ENCODE measurements at places on chromosomes 13 and 19.

- no peak for DNase-seq
Observed at GRCh38 chr19:6527893-6528543, 2.8 kb upstream of the TNFSF9 start.

DNA sequence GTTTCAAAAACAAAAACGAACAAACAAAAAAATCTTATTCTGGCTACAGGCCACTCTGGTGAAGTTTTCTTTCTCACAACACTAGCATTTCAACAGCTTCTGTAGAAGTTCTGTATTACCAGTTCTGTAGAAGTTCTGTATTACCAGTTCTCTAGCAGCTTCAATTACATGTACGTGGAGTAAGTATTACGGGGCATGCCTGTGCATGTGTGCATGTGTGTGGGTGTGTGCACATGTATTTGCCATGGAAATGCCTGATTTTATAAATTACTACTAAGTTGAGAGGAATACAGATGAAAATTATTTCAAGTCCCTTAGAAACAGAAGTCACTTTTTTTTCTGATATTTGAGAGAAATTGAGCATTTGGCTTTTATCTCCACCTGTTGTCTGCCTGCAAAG, 414.2 kb downstream of the FOXO1 start:
- DNase-seq: no peak

DNA sequence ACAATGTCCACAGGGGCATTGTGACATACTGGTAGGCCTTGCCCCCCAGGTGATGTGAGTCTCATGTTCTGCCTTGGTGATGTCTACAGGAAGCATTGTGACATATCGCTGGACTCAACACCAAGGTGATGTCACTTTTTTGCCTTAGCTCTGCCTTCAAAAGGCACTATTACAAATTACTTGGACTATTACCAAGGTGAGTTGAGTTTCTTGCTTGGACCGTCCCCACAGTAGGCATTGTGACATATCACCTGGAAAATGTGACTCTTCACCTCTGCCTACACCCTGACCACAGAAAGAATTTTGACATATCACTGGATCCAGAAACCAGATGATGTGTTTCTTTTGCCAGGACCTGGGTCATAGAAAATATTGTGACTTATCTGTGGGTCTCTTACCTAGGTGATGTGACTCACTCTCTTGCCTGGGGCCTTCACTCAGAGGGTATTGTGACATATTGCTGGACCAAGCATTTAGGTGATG, 60.6 kb upstream of the ZNF724 start:
- no peak for DNase-seq

DNA sequence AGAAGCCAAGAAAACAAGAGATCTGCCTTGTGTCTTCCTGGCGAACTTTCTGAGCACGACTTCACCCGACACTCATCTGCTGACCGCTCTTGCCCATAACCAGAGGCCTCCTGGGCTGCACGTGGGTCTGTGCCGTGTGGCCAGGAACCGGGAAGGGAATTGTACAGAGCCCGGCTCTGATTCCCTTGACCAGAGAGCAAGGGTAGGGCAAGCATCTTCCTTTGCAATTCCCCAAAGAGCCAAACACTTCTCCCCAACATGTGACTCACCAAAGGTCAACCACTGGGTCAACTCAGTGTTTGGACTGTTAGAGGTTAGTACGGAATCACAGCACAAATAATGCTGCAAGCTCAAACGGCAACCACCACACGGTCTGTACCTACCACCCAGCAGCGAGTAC, 48.9 kb downstream of the KLF2 start:
- peak; percentile 94 for DNase-seq

DNA sequence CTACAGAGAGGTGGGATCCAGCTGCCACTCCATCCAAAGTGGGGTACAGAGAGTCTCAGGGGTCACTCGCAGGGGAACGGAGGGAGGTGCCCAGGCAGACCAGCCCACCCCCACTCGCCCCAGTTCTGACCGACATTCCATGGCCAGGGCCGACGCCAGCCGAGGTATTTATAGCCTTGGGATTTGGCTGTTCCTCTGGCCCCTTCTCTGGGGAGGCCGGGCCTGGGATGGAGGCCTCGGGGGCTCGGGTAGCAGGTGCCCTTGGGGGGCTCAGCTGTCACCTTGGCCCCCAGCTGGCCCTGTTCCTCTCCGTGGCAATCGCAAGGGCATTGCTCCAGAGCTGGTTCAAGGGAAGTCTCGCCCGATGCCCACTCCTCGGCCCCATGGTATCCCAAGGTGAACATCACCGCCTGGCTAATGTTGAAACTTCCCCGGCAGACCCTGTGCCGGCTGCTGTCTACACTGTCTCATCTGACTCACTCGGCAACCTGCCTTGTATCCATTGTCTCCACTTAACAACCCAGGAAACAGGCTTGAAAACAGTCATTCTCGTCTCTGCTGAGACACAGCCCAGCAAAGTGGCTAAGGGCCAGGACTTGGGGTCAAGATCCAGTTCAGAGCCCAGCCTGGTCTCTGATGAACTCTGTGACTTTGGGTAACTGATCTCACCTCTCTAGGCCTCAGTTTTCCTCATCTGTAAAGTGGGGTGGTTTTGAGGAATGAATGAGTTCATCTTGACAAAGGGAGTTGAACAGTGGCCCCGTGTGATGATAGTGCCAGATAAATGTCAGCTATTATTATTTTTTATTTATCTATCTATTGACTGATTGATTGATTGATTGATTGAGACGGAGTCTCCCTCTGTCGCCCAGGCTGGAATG, 9.7 kb downstream of the PRKACA start:
- no peak for DNase-seq

GRCh38 chr13:113848431-113849260, 15.2 kb downstream of the GAS6 start:
- DNase-seq: no peak

GRCh38 chr13:99953138-99953755, 18.3 kb downstream of the ZIC5 start:
- no peak for DNase-seq

- DNase-seq: peak; percentile 92
Observed at GRCh38 chr13:44331912-44332851, 41.4 kb upstream of the SERP2 start.

DNA sequence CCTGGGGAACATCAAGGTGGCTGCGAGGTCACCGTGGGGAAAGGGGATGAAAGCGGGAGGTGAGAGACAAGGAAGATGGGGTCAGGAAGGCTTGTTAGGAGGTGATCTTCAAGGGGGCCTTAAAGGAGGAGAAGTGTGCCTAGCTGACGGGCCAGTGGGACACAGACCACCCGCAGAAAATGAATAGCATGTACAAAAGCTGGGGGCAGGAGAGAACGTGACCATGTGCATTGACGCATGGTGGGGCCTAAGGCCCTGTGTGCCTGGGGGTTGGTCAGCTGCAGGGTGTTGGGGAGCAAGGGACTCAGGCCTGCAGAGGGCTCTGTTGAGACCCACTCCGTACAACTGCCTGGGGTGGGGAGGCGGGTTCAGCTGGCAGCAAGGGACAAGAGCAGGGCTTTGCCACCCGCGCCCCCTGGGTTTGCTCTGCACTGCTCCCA, 5.9 kb downstream of the RAB8A start:
- DNase-seq: no peak

DNA sequence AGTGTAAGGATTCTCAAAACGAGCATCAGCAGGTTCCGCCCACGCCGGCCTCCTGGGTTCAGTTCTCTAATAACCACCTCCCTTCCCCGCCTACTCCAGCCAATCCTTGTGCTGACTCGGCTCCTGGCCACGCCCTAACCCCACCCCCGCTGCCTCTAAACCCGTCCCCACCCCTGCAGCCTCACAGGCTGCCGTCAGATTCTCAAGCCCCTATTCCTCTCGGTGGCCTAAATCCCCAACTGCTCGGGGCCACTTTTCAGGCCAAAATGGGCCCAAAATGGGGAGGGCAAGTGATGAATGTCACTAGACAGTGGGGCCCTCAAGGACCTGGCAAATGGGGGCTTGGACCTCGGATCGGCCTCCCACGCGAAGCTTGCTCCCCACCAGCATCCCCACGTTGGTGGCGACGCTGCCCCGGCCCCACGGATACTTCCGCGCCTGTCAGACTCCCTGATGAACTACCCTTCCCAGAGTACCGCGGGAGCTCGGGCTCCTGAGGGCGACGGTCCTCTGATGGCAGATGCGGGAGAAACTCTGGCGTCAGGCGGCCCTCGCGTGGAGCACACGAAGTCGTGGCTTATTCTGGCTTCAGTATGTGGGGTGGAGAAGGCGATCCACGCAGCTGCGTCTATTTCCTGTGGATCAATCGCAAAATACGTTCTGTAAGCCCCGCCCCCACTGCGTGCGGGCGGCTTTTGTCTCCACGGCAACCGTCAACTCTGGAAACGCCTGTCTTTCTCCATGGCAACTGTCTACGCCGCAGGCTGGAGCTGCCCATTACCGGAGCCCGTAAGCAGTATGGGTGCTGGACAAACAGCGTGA, 24.8 kb downstream of the ZNF473 start:
- peak; percentile 69 for DNase-seq

DNA sequence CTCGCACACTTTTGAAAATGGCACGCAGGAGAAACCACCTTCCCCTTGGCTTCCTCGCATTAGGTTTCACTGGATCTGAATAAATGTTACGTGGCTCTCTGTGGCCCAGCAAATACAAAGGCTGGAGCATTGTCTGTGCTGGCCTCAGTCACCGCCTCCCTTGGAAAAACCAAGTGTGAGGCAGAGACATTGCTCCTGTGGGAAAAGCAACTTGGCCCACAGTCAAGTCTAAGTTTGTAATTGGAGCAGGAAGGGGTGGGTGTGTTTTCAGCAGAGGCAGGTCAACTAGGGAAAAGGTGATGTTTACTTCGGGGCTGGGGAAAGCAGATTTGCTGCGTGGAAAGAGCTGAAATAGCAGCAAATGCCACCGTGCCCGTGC, 101.6 kb downstream of the IRS2 start:
- peak; percentile 64 for DNase-seq

- no peak for DNase-seq
Observed at GRCh38 chr13:48737689-48738088, 84.0 kb downstream of the CYSLTR2 start.

- DNase-seq: peak; percentile 24
Observed at GRCh38 chr13:65789815-65790214, 1440.3 kb downstream of the PCDH9 start.

DNA sequence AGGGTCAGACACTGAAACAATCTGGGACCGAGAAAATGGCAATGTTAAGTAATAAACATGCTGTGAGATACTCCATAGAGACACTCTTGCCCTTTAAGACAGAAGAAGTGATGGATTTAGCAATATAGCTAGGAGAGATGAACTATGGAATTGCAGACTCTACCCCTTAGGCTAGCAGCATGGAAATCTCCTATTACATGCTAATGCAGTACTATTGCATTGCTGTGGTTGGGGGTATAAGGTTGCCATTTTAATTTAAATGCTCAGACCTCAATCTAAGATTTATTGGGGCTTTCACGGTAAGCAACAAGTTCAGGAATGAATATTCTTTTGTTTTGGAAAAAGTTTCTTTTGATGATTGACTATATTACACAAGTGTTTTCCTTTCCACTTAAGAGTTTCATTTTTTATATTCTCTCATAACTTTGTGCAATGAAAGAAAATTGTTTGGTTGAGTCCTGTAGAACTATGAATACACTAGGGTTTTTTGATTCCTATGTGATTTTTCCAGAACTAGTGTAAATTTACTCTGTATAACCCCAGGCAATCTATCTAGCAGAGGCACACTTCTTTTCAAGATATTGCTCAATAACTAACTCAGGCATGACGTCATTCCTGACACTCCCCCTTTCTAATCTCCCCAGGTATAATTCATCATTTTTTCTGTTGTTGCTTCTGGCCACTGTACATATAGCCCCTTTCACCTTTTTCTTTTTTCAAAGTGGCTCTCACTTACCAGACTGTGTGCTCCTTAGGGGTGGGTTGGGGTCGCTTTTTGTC, 394.7 kb upstream of the KLF12 start:
- DNase-seq: no peak

DNA sequence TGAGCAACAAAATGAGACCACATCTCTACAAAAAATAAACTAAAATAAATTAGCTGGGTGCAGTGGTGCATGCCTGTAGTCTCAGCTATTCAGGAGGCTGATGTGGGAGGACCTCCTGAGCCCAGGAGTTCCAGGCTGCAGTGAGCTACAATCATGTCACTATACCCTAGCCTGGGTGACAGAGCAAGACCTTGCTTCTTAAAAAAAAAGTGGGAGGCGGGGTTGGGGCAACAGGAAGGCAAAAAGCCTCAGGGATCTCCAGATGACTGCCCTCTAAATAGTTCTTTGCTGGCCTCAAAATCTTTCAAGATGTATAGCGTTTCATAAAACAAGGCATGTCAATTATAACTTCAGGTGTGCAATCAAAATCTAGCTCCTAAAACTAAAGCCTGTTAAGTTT, 18.5 kb downstream of the CEACAM8 start:
- DNase-seq: no peak

GRCh38 chr19:1257475-1258162, 9.2 kb downstream of the MIDN start:
- DNase-seq: no peak

GRCh38 chr19:38264486-38265212, at the start of gene SPINT2:
Gene SPINT2 (plus strand): TSS chr19:38264573. CDS start chr19:38264893, 320 bp downstream.
- DNase-seq: no peak

GRCh38 chr13:32781906-32782305, 195.7 kb downstream of the PDS5B start:
- DNase-seq: no peak

- no peak for DNase-seq
Observed at GRCh38 chr13:106132216-106132615, 403.2 kb downstream of the EFNB2 start.

DNA sequence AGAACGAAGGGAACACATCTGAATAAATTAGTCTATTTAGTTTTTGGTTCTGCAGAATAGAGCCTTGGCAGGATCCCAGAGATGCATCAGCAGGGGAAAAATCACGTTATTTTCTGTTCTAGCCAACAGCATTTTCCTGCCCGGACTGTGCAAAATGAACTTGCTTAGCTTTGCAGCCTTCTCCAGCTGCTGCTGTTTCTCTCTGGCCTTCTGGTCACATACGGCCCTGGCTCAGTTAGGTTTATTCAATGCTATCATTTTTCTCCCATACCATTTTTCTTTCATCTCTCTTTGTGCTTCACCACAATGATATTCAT, 110.4 kb upstream of the KL start:
- peak; percentile 56 for DNase-seq

DNA sequence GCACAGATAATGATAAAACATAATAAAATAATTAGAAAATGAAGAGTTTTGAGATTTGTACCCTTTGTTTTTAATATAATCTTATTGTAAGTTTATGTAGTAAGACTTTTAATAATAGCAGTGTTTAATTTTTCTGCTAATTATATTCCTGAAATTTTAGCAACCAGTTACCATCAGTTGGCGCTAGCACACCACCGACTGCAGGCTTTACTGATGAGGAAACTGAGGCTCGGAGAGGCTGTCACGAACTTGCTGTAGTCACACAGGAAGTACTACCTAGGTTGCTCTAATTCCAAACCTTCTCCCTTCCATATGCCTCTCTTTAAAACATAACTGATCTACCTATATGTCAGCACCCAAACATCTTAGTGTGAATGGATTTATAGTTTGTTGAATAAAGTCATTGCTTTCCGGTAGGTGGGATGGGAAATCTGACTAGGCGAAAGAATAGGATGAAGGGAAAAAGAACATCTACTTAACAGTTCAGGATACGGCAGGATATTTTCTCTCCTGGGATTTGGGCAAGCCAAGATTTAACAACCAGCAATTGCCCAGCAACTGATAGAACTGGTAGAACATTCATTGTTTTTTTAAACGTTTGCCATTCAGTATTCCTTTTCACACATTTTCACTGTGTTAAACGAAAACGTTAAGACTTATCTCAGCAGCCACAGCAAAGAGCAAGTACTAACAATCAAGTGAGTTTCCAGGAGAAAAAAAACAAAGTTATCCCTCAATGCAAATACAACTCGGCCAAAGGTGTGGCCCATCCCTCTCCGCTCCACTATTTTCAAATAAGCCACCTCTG, 822 bp upstream of the RFXAP start:
- no peak for DNase-seq
